ENCODE measurements at places on chromosomes 5 and 9. TPM values are rescaled to one million over a fixed set of nuclear protein-coding genes. Genes with fewer than 3 reads are reported as not detected.

LMX1B gene
- total RNA-seq = not detected

STKLD1 gene
- 0.93 TPM for total RNA-seq

OR1L1 gene
- not detected for total RNA-seq

TMC1 gene
- total RNA-seq = not detected

DNA sequence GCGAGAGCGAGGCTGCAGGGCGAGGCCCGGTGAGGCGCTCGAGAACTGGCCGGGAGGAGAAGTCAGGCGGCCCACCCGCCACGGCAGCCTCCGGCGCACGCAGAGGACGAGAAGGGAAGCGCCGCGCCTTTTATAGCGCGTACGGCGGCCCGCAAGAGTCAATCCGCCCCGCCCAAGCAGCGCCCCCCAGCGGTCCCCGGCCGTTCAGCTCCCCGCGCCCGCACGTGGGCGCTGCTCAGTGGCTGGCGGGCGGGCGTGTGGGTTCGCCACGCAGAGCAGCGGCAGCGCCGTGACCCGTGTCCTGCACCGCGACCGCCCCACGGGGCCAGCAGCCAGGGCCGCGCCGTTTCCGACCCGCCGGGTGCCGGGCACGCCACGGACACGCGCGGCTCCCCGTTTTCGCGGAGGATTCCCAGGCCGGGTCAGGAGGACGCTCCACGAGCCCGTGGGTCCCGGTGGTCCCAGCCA lies 14.6 kb downstream of the LCN10 start:
- no peaks in the 10 kb centered on the region for H3K27me3 ChIP-seq
- H3K36me3 ChIP-seq = peaks cover 23% of the 10 kb centered on the region
- H3K27ac ChIP-seq = 0 out of 2 replicates have a peak overlapping the region, but pooled peaks have one; percentile 38

DNA sequence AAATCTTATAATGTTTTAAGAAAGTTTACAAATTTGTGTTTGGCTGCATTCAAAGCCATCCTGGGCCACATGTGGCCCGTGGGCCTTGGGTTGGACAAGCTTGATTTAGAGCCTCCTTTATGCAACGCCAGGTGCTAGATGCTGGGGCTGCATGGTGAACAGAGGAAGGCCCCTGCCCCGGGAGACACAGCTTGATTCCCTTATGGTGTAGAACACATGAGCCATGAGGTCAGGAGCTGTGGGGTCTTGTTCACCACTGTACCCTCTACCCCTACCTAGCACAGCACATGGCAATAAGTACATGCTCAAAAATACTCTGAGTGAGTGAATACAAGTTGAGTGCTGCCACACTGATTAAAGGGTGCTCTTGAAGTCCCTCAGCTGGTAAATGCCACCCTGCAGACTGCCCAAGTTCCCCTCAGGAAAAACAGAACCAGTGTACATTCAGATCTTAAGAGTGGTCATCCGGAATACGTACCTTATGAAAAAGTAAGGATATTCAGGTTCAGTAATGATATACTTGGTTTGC lies 71.9 kb downstream of the ARRDC3 start:
- H3K4me1 ChIP-seq = peaks cover 9% of the 10 kb centered on the region
- H3K4me3 ChIP-seq = no peak overlapping the region
- H3K27me3 ChIP-seq = no peaks in the 10 kb centered on the region
- DNase-seq = no peak
- H3K36me3 ChIP-seq = no peaks in the 10 kb centered on the region

GRCh38 chr5:133876266-133876665 lies 92.2 kb downstream of the C5orf15 start:
- no peak overlapping the region for H3K27ac ChIP-seq
- H3K4me1 ChIP-seq = peaks cover 11% of the 10 kb centered on the region
- H3K4me3 ChIP-seq = no peak overlapping the region
- H3K36me3 ChIP-seq = no peaks in the 10 kb centered on the region

GRCh38 chr5:78345485-78345884 lies 14.9 kb upstream of the SCAMP1 start:
- H3K27ac ChIP-seq = no peak overlapping the region
- H3K27me3 ChIP-seq = no peaks in the 10 kb centered on the region
- H3K4me3 ChIP-seq = no peak overlapping the region
- DNase-seq = no peak
- no peaks in the 10 kb centered on the region for H3K36me3 ChIP-seq

- H3K36me3 ChIP-seq = no peaks in the 10 kb centered on the region
- no peak overlapping the region for H3K27ac ChIP-seq
- no peak overlapping the region for H3K4me3 ChIP-seq
- H3K4me1 ChIP-seq = peaks cover 21% of the 10 kb centered on the region
Observed at GRCh38 chr9:136107953-136108647, 10.6 kb downstream of the TMEM250 start.

- no peak for DNase-seq
- no peak overlapping the region for H3K4me3 ChIP-seq
- H3K27ac ChIP-seq = no peak overlapping the region
- no peaks in the 10 kb centered on the region for H3K27me3 ChIP-seq
- H3K36me3 ChIP-seq = no peaks in the 10 kb centered on the region
Observed at GRCh38 chr9:122791872-122792669, 3.3 kb downstream of the OR5C1 start.

DNA sequence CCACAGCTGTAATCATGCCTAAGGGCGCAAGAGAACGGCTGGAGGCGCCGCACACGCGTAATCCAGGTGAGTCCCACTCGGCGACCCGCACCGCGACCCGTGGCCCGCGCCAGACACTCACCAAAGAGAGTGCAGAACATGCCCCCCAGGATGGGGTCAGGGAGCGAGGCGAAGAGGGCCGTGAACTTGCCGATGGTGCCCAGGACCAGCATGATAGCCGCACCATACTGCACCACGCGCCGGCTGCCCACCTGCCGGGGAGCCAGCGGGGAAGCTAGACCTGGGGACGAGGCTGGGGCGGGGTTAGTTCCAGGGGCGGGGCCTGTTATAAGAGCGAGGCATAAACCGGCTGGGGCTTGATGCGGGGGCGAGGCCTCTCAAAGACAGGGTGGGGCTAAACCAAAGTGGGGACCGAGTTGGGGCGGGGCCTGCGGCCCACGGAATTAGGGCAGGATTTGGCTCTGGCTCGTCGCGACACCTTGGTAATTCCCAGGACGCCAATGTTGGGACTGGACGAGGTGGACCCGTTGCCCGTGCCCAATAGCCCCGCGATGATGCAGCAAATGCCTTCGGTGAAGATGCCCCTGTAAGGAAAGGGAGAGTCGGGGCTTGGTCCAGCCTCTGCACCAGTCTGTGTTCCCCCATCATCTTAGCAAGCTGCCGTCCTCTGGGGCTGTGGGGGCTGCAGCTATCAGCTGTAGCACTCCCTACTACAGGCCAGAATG lies 4.8 kb downstream of the SLC23A1 start:
- H3K4me3 ChIP-seq = no peak overlapping the region
- DNase-seq = no peak
- H3K27me3 ChIP-seq = no peaks in the 10 kb centered on the region
- H3K27ac ChIP-seq = no peak overlapping the region

GRCh38 chr5:6435356-6435755 lies 13.3 kb upstream of the UBE2QL1 start:
- H3K4me1 ChIP-seq = no peaks in the 10 kb centered on the region
- no peak overlapping the region for H3K27ac ChIP-seq
- H3K36me3 ChIP-seq = no peaks in the 10 kb centered on the region
- peak; percentile 59 for DNase-seq
- no peak overlapping the region for H3K4me3 ChIP-seq

GRCh38 chr9:33189331-33189791 lies 22.2 kb upstream of the B4GALT1 start:
- H3K4me3 ChIP-seq = no peak overlapping the region
- no peaks in the 10 kb centered on the region for H3K4me1 ChIP-seq
- DNase-seq = no peak

DNA sequence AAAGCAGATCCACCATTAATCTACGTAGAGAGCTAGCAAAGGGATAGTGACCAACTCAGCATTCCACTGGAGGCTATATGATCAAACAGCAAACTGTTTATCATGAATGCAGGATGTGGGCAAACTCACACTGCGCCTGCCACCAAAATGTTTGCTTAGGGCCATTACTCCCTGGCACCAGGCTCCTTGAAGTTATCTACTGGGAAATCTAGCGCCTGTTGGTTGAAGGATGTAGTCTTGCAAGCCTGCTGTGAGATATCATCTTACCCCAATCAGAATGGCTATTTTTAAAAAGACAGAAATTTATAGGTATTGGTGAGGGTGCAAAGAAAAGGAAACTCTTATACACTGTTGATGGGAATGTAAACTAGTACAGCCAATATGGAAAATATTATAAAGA lies 332.5 kb upstream of the RPS23 start:
- H3K4me1 ChIP-seq = peaks cover under 1% of the 10 kb centered on the region
- DNase-seq = no peak
- H3K27me3 ChIP-seq = no peaks in the 10 kb centered on the region
- no peak overlapping the region for H3K27ac ChIP-seq

DNA sequence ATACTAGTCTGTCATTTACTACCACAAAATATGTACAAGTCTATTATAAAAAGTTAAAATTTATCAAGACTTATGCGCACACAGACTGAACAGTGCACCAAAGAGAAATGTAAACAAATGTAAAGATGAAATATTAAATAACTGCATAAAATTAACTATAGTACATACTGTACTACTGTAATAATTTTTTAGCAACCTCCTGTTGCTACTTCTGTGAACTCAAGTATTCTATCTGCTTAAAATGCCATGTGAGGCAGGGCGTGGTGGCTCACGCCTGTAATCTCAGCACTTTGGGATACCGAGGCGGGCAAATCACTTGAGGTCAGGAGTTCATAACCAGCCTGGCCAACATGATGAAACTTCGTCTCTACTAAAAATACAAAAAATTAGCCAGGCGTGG lies 13.8 kb upstream of the ISOC1 start:
- H3K4me1 ChIP-seq = no peaks in the 10 kb centered on the region
- H3K27ac ChIP-seq = no peak overlapping the region
- DNase-seq = no peak
- no peaks in the 10 kb centered on the region for H3K27me3 ChIP-seq
- H3K36me3 ChIP-seq = no peaks in the 10 kb centered on the region
- H3K4me3 ChIP-seq = no peak overlapping the region

DNA sequence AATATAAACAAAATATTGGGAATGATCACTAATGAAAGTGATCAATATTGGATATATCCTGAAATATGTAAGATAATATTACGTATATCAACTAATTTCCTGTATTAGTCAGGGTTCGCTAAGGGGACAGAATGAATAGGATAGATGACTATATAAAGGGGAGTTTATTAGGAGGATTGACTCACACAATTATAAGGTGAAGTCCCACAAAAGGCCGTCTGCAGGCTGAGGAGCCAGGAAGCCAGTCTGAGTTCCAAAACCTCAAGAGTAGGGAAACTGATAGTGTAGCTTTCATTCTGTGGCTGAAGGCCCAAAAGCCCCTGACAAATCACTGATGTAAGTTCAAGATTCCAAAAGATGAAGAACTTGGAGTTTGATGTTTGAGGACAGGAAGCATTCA lies 561.1 kb downstream of the PRDM9 start:
- H3K36me3 ChIP-seq = no peaks in the 10 kb centered on the region
- H3K4me1 ChIP-seq = no peaks in the 10 kb centered on the region
- no peaks in the 10 kb centered on the region for H3K27me3 ChIP-seq
